ENCODE measurements at places on chromosomes 5 and 9. TPM values are rescaled to one million over a fixed set of nuclear protein-coding genes. Genes with fewer than 3 reads are reported as not detected.

The IL31RA gene
- total RNA-seq = not detected

The PGM5 gene
- total RNA-seq = 17.6 TPM

The SPATA31E1 gene
- total RNA-seq = not detected

The PCAT7 gene
- total RNA-seq = not detected

The APBA1 gene
- 7.7 TPM for total RNA-seq

The NPDC1 gene
- total RNA-seq = 95.3 TPM

The SPATA31C1 gene
- not detected for total RNA-seq

The ZNG1E gene
- total RNA-seq = 30.0 TPM

- DNase-seq = no peak
These were observed 205.0 kb upstream of the DMRTA1 start for GRCh38 chr9:22241611-22242010.

- no peak for DNase-seq
These were observed 126.2 kb upstream of the CHD1 start for GRCh38 chr5:99054972-99055371.

GRCh38 chr5:124743602-124744169 lies 2.8 kb downstream of the ZNF608 start:
- no peak for DNase-seq

DNA sequence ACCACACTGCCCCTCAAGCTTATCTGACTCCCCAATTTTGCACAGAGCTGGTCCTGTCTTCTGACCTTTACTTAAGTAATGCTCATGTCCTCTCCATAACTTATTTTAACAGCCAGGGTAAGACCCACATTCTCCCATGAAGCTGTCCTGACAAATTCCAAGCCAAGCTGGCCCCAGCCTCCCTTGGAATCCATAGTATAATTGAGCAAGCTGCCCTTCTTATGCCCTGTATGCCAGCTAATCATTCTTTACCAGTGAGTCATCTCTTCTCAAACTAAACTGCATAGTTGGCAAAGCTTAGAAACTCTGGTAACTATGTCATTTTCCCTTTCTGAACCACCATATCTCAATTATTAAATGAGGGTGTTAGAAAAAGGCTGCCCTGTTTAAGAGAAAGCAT lies 92.4 kb downstream of the NFIB start:
- DNase-seq = no peak

- DNase-seq = no peak
These were observed 441.8 kb upstream of the CCNG1 start for GRCh38 chr5:162995568-162995967.

DNA sequence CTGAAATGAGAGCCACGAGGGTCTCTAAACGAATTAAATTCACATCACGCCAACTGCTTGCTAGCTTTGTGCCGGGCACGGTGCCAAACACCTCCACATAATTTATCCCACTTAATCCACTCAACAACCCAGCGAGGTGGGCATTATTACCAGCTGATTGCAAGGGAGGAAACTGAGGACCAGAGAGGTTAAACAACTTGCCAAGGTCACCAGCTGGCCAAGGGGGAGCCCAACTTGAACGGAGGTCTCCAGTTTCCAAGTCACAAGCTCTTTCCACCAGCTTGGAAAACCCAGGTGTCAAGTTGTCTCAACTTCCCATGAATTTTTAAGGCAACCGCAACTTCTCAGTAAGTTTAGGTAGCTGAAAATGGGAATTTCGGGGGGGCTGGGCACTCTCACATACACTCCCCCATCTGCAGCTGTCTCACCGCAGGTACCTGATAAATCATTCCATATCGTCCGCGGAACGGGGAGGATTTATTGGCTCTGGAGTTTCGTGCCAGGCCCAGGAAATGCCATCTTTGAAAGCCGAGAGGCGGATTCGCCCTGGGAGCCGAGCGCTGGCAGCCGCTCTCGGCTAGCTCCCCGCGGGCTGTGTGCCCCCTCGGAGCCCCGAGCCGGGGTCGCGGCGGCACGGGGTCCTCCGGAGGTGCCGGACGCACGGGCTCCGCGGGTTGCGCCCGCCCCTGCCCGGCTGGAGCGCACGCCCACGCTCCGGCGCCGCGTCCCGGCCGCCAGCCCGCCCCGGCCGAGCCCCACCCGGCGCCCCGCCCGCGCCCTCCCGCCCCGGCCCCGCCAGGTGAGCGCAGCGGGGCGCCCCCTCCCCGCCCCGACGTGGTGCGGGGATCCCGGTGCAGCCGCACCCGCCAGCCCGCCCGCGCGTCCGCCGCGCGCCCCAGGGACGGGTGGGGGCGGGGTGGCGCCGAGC lies 617 bp downstream of the PTPN3 start:
- DNase-seq = no peak

DNA sequence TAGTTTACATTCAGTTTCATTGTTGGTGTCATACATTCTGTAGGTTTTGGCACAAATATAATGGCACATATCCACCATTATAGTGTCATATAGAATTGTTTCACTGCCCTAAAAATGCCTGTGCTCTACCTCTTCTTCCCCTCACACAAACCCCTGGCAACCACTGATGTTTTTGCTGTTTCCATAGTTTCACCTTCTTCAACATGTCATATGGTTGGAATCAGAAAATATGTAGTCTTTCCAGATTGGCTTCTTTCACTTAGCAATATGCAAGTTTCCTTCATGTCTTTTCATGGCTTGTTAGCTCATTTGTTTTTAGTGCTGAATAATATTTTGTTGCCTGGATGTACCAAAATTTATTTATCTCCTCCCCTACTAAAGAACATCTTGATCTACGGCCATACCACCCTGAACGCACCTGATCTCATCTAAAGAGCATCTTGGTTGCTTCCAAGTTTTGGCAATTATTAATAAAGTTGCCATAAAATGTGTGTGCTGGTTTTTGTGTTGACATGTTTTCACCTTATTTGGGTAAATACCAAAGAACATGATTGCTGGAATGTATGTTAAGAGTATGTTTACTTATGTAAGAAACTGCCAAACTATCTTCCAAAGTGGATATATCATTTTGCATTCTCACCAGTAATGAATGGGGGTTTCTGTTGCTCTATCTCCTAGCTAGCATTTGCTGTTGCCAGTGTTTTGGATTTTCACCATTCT lies 17.0 kb upstream of the CDK20 start:
- no peak for DNase-seq

DNA sequence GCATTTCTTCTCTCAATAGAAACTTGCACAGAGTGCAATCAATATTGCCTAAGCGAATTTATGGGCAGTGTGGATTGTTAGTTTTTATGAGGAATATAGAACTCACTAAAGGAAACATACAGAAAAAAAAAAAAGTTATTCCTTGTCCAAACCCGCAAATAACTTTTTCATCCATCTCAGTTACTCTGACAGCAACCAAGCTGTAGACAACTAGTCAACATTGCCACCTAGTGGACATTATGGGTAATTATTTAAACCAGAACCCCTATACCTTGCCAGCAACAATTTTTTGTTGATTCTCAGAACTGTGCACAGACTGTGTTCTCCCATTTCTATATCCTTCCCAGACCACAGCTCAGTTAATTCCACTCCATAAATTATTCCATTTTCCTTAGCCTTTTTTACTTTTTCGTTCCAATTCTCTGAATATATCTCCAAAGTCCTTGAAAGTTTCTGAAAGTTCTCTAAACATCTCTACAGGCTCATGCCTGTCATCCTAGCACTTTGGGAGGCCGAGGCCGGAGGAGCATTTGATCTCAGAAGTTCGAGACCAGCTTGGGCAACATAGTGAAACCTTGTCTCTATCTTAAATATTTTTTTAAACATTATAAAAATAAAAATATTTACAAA lies 2.6 kb upstream of the AFAP1L1 start:
- no peak for DNase-seq

DNA sequence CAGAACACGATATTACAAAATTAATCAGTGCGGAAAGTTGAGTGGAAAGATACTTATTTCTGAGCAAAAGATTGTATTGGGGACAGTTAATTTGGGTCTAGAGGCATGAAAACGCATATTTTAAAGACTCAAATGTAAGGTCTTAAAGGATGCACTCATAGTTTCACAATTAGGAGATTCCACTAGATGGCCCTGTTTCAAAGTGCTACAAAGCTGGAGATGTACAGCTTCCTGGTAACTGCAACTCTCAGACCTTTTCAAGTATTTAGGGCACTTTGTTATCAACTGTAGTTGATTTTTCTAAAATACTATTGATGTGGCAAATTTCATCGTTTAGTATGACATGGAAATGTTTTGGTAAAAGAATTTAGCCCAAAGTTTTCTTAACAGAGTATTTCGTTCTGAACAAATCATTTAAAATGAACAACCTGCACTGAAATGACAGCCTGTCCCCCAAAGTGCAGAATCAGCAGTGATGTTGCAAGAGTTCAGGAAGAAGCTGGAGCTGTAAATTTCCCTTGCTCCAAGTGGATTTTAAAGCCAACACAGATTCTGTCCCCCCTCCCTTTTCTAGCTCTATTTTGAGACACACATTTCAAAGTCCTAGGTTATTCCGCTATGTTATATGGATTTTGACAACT lies 16.2 kb upstream of the NDUFB6 start:
- DNase-seq = no peak

DNA sequence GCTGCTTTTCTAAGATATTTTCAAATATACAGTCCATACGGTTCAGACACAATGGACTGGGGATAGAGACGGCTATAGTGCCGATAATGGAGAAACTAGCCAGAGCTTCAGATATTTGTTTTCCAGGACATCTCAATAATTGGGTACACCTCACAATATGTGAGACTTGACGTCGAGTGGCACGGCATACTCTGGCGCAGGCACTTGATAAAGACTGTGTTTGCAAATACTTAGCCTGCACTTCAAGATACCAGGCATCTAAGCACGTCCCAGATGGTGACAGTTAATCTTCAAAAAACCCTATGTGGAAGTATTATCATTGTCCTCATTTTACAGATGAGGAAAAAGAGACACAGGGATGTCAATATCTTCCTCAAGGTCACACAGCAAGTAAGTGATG lies 48.5 kb downstream of the SEMA5A start:
- DNase-seq = no peak

DNA sequence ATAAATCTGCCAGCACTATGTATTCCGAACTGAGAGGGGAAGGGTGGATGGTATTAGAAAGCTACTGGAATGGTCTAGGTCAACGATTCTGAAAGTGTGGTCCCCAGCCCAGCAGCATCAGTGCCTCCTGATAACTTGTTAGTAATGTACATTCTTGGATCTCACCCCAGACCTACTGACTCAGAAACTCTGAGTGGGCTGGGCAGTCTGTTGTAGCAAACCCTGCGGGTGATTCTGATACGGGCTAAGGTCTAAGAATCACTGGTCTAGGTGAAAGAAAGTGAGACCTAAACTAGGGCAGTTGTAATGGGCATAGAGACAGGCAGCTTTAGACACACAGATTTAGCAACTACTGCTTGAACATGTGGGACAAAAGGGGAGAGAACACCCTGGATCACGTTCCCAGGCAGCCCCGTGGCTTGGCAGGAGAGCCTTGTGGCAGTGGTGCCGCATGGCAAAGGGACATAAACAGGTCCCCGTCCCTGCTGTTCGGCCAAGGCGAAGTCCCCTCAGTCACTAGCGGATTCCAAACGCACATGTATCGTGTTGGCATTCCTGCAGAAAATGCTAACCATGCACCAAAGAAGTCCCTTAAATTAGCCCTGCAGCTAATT lies 216.3 kb downstream of the TTLL11 start:
- DNase-seq = no peak

DNA sequence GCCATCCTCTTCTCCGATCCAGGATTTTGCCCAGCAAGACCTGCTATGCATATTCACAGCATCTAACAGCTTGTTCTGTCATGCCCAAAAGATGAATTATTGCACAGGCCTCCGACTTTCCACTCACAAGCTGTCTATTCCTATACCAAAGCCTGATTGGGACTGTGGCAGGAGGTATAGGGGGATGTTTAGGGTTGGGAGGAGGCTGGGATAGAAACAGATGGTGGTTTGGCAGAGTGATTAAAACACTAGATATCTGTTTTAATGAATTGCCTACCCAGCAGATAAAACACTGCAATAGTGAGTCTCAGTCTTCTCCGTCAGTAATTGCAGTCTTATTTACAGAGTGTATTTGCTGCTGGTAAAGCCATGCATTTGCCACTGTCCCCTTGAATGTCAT lies 215.3 kb downstream of the TLR4 start:
- no peak for DNase-seq

- no peak for DNase-seq
These were observed 37.5 kb downstream of the ERGIC1 start for GRCh38 chr5:172871536-172871935.

DNA sequence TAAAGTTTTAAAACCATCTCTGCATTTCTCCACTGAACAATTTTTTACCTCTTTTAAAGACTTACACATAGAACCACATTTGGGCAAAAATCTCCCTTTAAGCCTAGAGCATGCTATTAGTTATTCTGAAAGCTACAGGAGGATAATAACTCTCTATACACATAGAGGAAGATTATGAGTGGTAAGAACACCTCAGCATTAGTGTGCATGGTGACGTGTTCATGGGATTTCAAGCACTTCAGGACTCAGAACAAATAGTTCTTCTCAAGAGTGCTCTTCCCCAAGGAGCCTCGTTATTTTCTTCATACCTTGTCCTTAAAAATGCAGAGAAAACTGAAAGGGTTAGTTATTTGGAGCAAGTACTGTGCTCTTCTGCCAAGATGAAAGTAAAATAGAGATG lies 256.9 kb upstream of the TUSC1 start:
- no peak for DNase-seq
